ENCODE measurements at places on chromosomes 7 and 10. TPM values are rescaled to one million over a fixed set of nuclear protein-coding genes. Genes with fewer than 3 reads are reported as not detected.
A peak's percentile ranks its signal among the peaks of the same experiment; 100 is the strongest.

GRCh38 chr7:155880721-155881120, 68.5 kb upstream of the SHH start:
- DNase-seq = no peak

Gene OLAH
- total RNA-seq = not detected

DNA sequence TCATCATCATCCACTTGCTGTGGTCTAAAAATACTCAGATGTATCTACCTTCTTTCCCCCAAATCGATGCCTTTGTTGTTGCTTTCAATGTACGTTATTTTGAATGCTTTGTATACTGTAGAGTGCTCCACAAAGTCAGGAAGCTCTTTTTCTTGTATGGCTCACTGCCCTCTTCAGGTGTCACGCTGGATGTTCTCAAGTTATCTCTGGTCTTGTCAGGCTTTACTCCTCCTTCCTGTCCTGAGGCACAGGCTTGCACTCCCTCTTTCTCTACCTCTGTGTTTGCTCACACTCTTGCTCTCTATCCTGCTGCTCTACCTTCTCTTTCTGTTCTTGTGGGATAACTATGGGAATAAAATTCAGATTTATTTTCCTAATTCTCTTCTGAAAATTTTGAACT, 381.3 kb downstream of the NRG3 start:
- DNase-seq = no peak

DNA sequence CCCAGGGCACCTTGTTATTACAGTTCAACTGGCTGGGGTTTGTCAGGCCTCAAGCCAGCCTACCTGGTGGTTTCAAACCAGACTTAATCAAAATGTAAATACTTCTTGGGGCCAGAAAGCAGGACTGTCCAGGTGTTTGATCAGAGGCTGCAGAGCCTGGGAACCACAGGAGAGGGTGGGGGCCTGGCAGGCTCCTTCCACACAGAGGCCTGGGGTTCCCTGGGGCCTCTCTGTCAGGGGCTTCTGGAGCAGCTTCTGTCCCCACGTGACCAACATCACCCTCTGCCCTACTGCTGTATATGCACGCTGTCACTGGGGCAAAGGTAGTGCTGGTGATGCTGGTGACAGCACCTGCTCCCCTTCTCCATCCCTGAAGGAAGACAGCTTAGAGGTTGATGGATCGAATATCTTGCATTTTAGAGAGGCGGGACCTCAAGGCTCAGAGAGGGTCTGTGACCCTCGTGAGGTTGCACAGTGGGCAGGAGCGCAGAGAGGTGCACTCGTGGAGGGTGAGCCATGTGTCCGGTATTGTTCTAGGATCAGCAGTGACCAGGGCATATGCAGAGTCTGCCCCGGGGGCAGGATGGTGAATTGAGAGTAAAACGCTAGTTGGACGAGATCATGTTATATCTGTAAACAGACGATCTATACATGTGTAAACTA, 95.4 kb downstream of the GRK5 start:
- DNase-seq = peak; percentile 42

Gene PAX2
- 0.30 TPM for total RNA-seq

DNA sequence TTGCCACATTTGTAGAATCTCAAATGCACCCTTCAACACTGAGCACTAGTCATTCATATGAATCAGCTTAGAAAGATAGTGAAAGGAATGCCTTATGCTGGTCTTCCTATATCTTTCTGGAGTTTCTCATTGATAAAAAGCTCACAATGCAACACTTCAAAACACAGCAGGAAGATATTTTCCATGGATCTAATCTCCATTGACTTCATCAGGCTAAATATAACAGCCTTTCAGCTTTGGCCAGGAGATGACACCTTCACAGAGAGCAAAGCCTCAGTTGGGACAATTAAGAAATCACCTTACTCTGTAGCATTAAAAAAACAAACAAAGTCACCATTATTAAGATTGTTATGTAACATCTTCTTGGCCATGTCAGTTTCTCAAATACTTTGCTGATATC, 6.7 kb downstream of the NRP1 start:
- peak; percentile 28 for DNase-seq

Data from Caco-2 (cell line).